ENCODE measurements at places on chromosomes 2 and 18. TPM values are rescaled to one million over a fixed set of nuclear protein-coding genes. Genes with fewer than 3 reads are reported as not detected.

DNA sequence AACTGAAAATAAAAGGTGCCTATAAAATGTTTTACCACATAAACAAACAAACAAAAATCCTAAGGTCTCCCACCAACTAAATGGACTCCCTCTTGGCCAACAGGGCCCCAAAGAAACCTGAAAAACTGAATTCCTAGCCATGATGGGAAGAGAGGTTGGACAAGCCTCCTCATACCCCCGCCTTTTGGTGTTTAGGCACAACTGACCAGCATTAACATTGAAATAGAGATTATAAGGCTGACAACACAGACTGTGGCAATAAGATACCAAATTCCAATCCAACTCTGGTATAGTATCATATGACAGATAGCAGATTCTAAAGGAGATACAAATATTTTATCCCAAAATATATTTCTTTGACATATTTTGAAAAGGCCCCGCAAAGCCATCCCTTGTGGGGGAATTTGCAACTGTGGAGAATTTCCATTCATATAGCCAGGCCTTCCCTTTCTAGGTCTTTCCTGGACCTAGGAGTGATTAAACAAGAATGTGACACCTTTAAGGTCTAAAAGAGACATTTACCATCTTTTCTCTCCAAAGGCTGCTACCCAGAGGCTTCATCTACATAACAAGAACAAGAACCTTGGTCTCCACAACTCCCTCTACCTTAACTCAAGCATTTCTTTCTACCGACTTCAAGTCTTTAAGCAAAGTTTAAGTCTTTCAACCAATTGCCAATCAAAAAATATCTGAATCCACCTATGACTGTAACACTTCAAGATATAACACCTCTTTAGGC, 80.0 kb downstream of the CHN1 start:
- no peak for DNase-seq

DNA sequence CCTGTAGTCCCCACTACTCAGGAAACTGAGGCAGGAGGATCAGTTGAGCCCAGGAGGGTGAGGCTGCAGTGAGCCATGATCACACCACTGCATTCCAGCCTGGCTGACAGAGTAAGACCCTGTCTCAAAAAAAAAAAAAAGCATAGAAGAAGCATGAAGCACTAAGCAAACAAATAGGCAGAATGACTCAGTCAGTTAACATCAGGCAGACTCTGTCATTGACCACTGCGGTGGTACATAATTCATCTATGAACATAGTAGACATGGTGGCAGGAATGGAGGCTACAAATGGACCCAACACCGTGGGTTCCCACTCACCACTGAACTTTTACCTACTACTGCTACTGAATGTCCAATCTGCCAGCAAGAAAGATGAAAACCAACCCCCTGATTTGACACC, 7.6 kb upstream of the ASXL2 start:
- DNase-seq = peak; percentile 70

GRCh38 chr18:524466-524865, 24.0 kb upstream of the COLEC12 start:
- DNase-seq = peak; percentile 44

- DNase-seq = no peak
Measured at GRCh38 chr2:203673933-203674332, 32.5 kb upstream of the CD28 start.

GRCh38 chr18:59180150-59180845, 39.7 kb upstream of the GRP start:
- DNase-seq = no peak

GRCh38 chr2:88191722-88192042, 21.5 kb downstream of the THNSL2 start:
- no peak for DNase-seq

- DNase-seq = no peak
Measured at GRCh38 chr2:96207774-96208142, 869 bp downstream of the STARD7 start.

GRCh38 chr2:53289309-53290006, 478.1 kb upstream of the CHAC2 start:
- no peak for DNase-seq

DNA sequence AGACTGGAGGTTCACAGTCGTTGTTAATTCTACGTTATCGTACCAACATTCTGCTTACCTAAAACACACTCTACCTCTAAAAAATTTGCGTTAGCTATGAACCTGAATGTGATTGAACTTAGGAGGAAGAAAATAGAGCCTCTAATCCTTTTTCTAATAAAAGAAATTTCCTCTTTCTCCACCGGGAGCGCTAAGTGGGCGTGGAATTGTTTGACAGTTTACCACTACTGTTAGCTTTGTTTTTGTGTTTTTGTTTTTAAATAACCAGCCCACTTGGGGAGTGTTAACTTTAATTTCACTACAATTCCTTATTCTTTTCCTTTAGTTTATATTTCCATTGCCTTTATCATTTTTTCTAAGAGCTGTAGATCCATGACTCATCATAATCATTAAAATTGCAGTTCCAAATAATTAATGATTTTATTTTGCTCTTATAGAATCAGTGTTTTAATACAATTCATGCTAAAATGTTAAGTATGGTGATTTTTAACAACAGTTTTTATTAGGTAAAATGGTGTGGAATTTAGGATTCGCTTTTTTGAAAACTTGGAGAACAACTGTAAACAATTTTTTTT, 55.0 kb upstream of the ITM2C start:
- DNase-seq = no peak

DNA sequence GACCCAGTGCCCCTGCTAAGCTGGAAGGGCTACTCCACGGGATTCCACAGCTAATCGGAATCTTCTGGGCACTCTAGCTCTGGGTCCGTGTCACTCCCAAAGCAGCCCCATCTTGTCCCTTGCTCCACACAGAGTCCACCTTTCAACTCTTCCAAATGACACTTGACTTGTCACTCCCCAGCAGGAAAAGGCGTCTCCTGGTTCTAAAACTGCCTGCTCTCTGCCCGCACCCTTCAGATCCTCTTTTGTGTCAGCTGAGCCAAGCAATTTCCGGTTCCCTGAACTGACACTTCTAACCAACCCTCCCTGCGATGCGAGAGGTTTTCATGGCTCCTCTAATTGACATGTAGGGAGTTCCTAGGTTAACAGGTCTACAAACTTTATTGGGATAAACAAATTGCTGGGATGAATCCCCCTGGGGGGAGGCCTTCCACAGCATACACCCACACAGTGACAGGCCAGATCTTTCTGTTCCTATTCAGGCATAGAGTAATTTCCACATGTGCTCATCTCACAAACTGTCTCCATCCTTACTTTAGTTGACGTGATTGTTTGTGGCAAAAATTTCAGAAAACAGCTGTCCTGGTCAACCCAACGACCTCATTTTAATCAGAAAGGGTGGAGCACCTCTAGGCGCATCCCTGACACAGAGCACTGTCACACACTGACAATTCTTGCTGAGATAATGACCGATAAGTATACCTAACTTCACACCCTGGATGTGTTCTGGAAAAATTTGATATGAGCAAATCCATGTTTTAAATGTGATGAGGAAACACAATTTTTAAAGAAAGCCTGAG, 104.9 kb downstream of the RBMS1 start:
- no peak for DNase-seq

GRCh38 chr18:56927786-56928185, 219.1 kb upstream of the BOD1L2 start:
- no peak for DNase-seq

DNA sequence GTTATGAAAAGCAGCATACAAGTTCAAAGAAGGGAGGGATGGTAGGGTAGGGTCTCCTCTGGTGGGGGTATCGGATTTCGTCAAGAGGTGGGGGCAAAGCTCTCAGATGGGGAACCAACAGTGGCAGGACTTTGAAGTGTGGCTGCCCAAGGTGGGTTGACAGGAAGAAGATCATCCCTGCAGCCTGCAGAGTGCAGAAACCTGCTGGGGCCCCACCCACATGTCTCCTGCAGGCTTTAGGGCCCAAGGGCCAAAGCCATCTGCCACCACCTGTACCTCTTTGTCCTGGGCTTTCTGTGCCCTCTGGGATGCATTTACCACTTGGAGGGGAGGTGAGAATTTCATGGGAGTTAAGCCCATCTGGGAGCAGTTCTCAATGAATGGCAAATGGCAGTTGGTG, 42.7 kb downstream of the KCNF1 start:
- DNase-seq = no peak

GRCh38 chr2:157164370-157164769, 93.1 kb upstream of the GALNT5 start:
- no peak for DNase-seq

GRCh38 chr2:10286216-10287037, 16.3 kb upstream of the HPCAL1 start:
- DNase-seq = no peak

GRCh38 chr2:29591600-29591999, 329.8 kb downstream of the ALK start:
- no peak for DNase-seq

DNA sequence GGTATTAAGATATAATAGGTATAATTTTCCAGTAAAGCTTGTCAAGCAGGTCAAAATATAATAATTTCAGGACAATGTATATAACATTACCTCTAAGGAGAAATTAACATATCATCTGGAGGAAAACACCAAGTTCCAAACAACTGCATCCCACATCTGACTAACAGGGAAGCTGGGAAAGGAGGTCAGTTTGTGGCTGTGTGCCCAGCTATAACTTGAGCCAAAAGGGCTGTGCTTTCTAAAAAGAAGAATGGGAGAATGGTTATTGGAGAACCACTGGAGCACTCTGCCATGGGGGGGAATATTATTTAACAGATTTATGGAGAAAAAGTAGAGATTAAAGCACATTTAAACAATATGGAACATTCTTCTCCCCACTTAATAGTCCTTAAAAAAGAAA, 390.6 kb upstream of the PKDCC start:
- no peak for DNase-seq

DNA sequence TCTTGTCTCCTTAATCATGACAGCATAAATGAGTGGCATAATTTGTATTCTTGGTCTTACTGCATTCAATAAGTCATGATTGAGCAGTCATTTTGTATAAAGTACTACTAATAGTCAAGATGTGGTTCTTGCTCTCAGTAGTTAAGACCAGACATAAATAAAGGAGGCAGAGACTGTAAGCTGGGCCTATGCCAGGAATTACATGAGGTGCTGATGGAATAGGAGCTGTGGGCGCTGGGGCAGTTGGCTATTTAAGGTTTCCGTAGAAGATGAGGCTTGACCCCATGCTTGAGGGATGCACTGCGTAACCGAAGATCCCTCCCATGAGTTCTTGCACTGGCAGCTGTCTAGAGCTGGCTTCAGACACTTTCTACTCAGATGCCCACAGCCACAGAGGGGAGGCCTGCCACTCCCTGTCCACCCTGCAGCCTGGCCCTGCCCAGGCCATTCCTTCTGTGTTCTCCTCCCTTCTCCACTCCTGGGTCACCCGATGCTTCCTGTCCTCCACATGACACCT, 150.9 kb upstream of the REV1 start:
- DNase-seq = no peak

- DNase-seq = no peak
Measured at GRCh38 chr2:157476953-157477709, 33.2 kb upstream of the CYTIP start.

- no peak for DNase-seq
Measured at GRCh38 chr2:209805351-209805750, 33.7 kb downstream of the UNC80 start.

DNA sequence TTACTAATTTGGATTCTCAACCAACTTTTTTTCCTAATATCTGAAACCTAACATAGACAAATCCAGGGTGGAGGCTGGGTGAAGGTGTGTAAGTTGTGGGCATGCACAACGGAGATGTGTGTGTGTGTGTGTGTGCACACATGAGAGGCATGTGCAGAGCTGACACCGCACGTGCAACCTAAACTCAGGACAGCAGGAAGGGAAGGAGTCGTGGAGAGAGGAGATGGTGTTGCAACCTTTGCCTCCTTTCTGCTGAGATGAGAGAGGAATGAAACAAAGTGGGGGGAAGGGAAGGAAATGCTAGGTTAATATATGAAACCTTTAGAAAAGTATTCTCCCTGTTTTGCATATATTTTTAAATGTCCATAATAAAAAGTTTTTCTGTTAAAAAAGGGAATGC, 64.7 kb downstream of the KCTD1 start:
- DNase-seq = no peak

GRCh38 chr2:234091432-234091879, 41.0 kb downstream of the SPP2 start:
- DNase-seq = no peak

GRCh38 chr2:148495586-148495985, 149.0 kb upstream of the EPC2 start:
- DNase-seq = no peak

DNA sequence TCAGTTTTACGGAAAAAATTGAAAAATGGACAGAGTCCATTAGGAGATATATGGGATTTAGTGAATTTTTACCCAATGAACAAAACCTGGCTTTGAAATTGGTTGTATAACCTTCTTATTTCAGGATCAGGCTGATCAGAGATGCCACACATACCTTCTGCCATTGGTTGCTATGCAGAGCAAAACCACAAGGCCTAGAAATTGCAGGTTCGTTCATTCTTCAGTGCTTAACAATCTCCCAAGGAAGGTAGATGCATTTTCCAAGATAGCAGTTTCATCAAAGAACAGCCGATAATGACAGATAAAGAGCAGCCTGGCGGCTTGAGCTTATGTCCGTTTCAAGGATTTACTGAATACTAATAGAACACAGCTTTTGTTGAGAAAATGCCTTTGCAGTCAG, 868.8 kb downstream of the EPHA4 start:
- peak; percentile 47 for DNase-seq

- no peak for DNase-seq
Measured at GRCh38 chr18:13026583-13027270, 35.6 kb downstream of the CEP192 start.

DNA sequence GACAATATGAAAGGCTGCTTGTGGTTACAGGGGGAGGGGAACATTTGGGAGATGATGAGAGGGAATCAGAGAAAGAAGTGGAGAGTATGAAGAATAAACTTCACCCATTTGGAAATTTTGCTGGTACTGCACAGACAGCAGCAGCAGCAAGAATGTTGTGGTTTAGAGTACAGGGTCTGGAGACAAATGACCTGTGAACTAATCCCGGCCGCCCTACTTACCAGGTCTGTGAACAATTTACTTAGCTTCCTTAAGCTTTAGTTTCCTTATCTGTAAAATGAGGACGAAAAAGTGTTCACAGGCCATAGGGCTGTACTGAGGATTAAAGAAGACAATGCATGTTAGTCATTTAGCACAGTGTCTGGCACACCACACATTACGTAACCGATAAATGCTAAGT, 685.4 kb upstream of the CELF4 start:
- DNase-seq = no peak

The GIGYF2 gene
- 46.7 TPM for total RNA-seq

The MAP4K4 gene
- total RNA-seq = 134 TPM

The RAB31 gene
- 44.2 TPM for total RNA-seq

The IL36B gene
- not detected for total RNA-seq

The CCNYL1 gene
- total RNA-seq = 16.8 TPM

The MAPRE3 gene
- total RNA-seq = 5.0 TPM

The LRP1B gene
- 0.38 TPM for total RNA-seq

The LIPG gene
- total RNA-seq = 196 TPM

The INPP5D gene
- total RNA-seq = 2.7 TPM

The TUBA3E gene
- not detected for total RNA-seq

The GALNT5 gene
- total RNA-seq = 3.1 TPM

The SGO2 gene
- 3.4 TPM for total RNA-seq

The RSAD2 gene
- 3.6 TPM for total RNA-seq

Data from kidney epithelial cell (primary cell).